Upper lobe of left lung (tissue), 6 donors: ENCODE measurements at places on chromosomes 6 and 20.

- DNase-seq, result no peak
Measured at GRCh38 chr20:58855506-58856389, 3.2 kb downstream of the GNAS start.

DNA sequence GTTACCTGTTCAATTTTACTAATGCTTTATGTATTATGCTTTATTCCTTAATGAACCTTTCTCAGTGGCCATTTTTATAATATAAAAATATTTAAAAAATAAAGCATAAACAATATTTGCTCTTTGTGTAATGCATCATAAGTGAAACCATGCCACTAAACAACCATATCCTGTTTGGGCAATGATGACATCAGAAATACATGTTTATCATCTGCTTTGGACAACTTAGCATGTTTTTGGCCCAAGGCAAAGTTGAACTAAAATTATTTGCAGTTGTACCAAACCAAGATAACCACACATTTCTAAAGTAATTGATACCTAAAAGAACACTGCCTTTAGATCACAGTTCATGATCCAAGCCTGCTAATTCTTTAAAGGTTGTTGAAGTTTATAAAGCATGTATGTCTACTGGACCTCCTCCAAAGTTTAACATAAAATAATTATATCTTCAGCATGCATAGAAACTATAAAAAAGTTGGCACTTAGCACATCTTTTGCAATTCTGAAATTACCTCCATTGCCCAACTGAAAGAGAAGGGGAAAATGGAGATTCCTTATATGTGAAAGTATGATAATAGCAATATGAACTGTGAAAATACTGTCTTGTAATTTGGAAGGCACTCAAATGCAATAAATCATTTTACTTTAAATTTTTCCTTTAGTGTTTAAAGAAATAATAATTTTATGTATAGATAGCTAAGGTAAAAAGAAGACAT lies 325.6 kb upstream of the RUNX2 start:
- DNase-seq, result no peak

DNA sequence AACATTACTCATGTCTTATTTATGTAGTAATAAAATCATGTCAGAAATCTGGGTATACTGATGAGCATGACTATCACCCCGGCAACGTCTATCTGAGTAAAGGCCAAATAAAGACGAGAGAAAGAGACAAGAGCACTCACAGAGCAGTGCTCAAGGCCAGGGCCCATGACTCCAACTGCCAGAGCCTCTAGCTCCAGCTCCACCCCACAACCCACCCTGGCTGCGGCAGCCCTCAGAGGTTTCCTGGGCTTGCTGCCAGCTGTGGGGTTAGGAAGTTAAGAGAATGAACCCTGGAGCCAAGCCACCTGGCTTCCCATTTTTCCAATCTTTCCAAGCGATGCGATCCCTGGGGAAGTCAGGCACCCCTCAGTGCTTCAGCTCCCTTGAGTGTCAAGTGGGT lies 92.0 kb upstream of the PAX1 start:
- no peak for DNase-seq

DNA sequence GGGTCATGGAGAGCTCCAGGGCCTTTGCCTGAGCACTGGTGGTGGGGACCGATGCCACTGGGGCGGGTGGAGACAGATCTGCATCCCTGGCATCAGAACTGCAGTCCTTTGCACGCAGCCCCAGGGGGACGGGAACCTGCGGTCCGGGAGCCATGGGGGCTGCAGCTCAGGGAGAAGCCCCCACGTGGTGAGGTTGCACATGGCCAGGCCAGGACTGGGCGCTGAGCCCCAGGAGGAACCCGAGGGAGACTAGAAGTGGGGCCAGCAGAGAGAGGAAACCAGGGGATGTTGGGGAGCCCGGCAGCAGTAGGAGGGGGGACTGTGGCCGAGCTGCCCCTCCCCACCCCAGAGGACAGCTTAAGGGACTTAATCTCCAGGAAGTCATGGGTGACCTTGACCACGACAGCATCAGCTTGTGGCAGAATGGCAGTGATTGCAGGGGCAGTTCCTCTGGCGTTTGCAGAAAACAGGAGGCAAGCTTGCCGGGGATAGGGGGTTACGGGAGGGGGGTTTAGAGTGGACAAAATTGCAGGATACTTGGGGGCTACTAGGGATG lies 18.0 kb upstream of the LSM14B start:
- no peak for DNase-seq

- no peak for DNase-seq
Measured at GRCh38 chr6:44022296-44022661, 105.0 kb downstream of the MRPL14 start.

DNA sequence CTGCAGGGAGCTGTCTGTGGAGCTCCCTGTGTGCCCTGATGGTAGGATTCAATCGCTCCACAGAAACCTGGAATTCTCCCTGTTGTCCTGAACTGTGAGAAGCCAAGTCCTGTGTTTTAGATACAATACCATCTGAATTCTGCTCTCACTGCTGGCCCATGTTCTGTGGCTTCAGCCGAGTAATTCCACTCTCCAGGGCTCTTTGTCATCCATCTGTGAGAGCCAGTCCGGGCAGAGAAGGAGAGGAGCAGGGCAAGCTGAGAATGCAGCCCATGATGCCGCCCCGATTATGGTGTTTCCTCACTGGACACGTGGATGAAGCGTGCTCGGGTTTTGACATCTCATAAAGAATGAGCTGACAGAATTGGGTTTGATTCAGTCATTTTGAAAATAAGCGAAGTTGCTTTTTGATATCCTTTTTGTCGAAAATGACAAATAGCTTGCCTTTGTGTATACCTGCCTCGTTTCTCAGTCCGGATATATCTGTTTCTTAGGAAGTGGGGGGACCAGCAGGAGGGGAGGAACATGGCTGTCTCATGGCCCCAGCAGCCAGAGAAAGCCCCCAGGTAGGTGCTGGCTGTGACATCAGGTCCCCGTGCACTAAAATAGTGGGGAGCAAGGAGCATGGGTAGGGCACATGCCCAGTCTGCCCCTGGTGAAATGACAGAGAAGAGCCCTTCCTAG lies 8.2 kb upstream of the CD93 start:
- no peak for DNase-seq

DNA sequence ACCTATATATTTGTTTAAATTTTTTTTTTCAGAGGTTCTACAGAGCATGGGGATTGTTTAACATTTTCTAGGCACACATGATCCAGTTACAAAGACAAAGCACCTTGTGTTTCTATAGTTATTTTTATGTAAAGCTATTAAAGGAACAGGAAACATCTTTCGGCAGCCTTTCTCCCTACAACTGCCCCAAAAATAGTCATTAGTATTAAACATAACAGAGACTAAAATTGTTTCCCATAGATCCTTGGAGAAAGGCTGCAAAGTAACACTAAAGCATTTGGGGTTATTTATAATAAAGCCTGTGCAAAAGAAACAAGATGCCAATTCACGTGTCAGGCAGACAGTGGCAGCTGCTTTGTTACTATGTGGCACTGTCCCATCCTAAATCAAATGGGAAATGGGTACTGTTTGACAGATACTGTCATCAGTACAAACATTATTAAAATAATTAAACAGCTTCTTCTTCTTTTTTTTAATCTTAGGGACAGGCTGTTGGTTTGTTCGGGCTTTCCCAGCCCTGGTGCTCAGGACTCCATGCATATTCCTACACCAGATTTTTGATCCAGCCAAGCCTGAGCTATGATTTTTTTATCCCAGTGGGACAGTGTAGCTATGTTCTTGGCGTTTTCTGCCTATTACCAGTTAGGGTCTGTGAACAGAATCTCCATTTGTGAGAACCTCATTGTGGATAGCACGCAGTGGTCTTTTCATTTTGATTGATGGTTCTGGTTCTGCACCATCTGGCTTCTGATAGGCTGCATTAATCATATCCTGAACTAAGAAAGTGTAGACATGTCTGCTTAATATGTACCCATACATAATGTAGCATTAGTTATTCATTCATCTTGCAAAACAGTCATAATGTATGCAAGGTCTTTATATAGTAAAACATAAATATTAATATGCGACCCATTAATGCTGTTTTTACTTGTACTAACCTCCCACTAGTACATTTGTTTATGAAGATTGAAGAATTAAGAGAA lies 460.4 kb upstream of the SOX4 start:
- no peak for DNase-seq
